ENCODE measurements at places on chromosomes 4 and X.

- DNase-seq = no peak
Measured at GRCh38 chrX:42708222-42708621, 69.7 kb downstream of the PPP1R2C start.

DNA sequence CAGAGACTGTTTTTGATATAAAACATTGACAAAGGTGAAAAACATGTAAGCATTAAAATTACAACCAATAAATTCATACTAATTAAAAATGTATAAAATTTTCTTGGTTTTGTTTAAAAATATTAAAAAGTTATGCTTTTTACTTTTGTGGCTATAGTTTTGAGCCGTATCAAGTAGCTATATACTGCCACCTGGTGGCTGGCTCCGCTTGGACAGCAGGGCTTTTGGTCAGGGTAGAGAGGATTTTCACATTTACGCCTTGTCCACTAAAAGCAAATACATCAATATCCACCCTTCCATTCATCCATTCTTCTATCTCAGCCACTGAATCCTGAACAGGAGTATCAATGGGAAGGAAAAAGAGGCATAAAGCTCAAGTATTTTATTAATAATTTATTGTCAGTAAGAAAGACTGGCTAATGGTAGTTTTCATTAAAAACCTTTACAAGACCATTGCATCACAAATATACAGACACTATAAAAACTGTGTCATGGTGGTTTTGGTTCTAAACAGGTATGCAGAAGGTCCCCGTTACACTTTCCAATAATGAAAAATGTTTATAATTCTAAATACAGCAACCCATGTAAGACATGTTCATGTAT is 32.1 kb upstream of the MTNR1A start:
- peak; percentile 24 for DNase-seq

GRCh38 chr4:100736641-100737451 is 219.0 kb upstream of the EMCN start:
- DNase-seq = no peak

DNA sequence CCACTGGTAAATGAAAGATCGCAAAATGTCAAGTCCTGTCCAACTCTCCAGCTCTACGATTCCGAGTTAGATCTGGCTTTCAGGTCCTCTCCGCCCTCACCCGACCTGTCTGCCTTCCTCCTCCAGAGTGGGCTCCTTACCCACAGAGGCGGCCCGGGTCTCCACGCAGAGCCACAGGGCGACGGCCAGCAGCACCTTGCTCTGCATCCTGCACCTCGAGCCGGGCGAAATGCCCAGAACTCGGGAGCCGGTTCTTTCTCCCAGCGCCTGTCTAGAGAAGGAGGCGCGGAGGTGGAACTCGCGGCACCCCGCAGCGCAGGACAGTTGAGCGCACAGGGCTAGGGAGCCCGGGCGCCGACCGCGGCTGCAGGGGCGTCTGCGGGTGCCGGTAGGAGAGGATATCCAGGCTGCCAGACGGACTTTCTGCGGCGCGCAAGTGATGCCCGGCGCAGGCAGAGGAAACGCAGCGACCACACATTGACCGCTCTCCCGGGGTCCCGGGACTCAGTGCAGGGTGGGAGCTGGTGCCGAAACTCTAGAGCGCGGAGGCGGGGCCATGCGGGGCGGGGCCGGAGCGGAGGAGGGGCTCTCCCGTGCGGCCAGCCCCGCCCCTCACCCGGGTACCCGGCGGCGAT is at the start of gene KDR:
KDR (minus strand) TSS at position 509 of the 635 bp plus-strand sequence; CDS start at position 207, 302 bp downstream.
- DNase-seq = no peak

GRCh38 chr4:105989485-105990242 is 94.4 kb downstream of the NPNT start:
- no peak for DNase-seq

DNA sequence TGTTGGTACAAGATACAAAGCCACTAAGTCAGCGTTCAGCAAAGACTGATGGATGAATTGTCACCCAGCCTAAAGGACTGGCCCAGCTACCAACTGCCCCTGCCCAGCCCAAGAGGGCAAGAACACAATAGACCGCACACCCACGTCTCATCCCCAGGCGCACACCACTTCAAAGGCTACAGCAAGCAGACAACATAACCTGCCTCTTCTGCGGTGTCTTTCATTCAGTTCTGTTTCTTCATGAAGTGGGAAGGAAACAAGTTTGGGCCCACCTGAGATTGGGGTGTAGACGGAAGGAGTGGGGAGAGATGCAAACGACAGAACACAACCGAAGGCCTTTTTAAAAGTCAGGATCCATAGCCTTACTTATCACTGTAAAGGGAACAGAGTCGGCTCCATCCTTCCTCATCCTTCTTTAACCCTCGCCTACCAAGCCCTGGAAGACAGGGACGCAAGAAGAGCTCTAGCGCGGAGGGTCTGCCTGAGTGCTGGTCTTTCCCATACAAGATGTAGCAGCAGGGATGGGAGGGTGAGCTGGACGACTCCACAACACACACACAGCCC is 691 bp downstream of the SCARB2 start:
- DNase-seq = no peak

DNA sequence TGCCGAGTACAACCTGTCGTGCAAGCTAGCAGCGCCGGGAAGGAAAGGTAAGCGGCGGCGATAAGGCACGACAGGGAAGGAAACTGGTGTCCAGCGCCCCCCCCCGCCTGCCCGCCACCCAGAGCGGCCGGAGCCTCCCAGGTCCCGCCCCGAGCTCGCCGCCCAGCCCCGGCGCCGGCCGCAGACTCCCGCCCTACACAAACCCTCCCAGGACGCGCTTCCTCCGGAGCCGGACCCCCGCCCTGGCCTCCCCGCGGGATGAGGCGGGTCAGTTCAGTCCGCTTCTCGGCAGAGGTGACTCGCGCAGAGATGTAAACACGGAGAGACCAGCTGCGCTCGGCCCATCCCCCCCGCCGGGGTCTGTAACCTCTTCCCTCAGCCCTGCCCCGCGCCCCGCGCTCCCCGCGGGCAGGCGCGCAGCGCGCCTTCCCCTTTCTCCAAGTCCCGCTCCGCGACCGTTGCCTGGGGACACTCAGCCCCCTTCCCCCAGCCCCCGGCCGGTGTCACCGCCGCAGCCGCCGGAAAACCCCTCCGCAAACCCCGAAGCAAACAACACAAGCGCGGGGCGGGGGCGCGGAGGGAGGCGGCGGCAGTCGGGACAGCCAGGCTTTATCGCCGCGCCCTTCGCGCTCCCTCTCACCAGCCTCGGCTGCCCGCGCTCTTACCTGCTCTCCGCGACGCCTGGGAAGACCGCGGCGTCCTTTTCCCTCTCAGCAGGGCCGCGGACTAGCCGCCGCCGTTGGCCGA is 543 bp downstream of the ELF2 start:
- DNase-seq = peak; percentile 36

DNA sequence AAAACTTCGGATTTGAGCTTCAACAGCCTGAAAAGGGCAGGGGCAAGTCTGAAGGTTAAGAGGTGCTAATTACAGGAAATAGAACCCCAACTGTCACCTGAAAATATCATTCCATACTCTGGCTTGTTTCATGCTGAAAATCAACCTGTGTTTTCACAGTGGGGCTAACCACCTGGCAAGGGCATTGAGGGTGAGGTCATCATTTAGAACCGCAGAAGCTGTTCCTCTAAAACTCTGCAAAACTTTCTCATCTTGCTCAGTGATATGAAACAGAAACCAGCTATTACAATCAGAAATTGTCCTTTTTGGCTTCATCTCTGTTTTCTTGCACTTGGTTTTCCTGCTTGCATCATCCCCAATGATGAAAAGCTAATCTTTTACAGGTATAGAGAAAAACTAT is 247.6 kb downstream of the DCLK2 start:
- no peak for DNase-seq

- DNase-seq = no peak
Measured at GRCh38 chr4:177455561-177455970, 13.3 kb upstream of the AGA start.

- no peak for DNase-seq
Measured at GRCh38 chrX:13357925-13358324, 38.1 kb upstream of the ATXN3L start.

GRCh38 chrX:150062292-150063137 is 124.2 kb upstream of the EOLA2 start:
- no peak for DNase-seq

DNA sequence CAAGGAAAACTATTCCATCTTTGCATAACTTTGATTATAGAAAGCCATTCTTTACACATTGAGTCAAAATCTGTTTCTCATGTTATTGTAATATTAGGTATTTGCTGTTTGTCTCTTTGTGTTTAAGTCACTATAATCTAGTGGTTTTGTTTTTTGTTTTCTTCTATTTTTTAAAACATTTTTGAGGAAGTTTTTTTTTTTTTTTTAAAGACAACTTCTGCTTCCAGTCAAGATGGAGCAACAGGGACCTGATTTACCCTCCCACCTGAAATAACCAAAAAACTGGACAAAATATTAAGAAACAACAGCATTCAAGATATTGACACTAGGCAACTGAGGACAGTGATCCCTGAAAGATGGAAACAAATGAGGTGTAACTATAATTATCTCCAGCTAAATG is 18.4 kb upstream of the NSUN7 start:
- DNase-seq = no peak

- DNase-seq = no peak
Measured at GRCh38 chrX:149881081-149881711, at the start of gene MAGEA8. MAGEA8 (plus strand) TSS chrX:149881183; CDS start chrX:149884273, 3,090 bp downstream.

GRCh38 chr4:84167093-84167492 is 332.0 kb downstream of the NKX6-1 start:
- no peak for DNase-seq

- no peak for DNase-seq
Measured at GRCh38 chrX:150348365-150348764, 14.8 kb upstream of the MAMLD1 start.

GRCh38 chr4:40733752-40734151 is 16.0 kb upstream of the NSUN7 start:
- no peak for DNase-seq

- no peak for DNase-seq
Measured at GRCh38 chrX:38887222-38887621, 86.0 kb downstream of the MID1IP1 start.

- no peak for DNase-seq
Measured at GRCh38 chr4:112509243-112510141, 6.5 kb downstream of the NEUROG2 start.

DNA sequence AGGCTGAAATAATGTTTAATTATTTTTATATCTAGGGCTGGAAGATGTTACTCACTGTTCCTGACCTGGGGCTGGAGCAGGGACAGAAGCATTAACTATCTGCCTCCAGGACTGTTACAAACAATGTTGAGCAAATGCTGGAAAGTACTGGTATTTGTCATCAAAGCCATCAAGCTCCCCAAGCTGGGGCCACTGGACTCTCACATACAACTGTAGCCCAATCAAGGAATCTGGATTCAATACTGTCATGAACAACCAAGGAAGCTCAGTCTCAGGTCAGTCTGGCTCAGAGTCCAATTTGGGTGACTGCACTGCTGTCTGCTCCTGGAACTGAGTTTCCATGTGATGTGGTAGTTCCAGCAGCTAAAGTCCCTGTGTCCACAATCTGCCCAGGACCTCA is 50.4 kb downstream of the APOO start:
- DNase-seq = no peak

DNA sequence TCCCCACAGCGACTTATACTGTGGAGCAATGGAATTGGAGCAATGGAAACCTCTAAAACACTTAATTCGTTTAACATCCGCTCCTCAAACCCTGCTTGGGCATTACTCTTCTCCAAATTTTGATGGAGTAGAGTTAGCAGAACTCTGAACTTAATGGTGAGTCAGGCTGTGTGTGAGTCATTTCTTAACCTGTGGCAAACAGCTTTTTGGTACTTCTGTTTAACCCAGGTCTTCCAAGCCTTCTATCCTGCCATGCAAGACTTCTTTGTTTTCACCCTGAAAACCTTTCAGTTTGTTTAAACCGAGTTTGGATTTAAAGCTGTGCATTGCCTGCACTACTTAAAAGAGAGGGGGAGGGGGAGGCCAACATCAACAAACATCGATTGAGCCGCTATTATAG is 3.6 kb upstream of the AMOT start:
- DNase-seq = no peak

- no peak for DNase-seq
Measured at GRCh38 chrX:132094164-132094563, 33.7 kb downstream of the FRMD7 start.

- no peak for DNase-seq
Measured at GRCh38 chr4:159224408-159224807, 121.5 kb downstream of the RAPGEF2 start.

- no peak for DNase-seq
Measured at GRCh38 chrX:21863241-21863640, 7.5 kb downstream of the YY2 start.

- DNase-seq = no peak
Measured at GRCh38 chrX:150610446-150610845, 42.0 kb downstream of the MTM1 start.

GRCh38 chr4:101155945-101156344 is 191.4 kb downstream of the PPP3CA start:
- no peak for DNase-seq

GRCh38 chrX:41421071-41421729 is 25.9 kb upstream of the NYX start:
- no peak for DNase-seq

GRCh38 chrX:2504706-2505332 is 4.0 kb upstream of the DHRSX start:
- no peak for DNase-seq

DNA sequence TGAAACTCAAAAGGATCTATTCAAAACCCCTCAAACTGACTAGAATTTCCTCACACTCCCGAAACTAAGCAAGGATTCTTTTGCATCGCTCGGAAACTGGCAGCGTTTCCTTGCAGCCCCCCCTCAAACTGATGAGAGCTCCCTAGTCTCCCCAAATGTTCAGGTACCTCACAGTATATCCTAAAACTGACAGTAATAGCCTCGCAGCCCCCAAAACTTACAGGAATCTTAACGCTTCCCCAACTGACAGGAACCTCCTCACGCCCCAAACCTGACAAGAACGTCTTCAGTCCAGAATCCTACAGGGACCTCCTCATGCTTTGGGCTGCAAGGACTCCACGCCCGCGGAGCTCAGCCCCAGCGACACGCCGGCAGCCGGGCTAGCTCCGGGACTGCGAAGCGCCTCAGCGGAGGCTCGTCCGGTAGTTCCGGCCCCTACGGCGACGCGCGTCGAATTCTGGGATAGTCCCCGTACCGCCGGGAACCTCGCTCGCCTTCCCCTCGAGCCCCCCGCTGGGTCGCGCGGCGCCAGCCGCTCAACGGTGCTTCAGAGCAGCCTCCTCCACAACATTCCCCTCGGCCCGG is 640 bp downstream of the PHF8 start:
- no peak for DNase-seq

GRCh38 chrX:101385795-101386541 is at the start of gene BTK:
BTK (minus strand) TSS chrX:101386191; CDS start chrX:101375284, 10,907 bp downstream.
- no peak for DNase-seq

DNA sequence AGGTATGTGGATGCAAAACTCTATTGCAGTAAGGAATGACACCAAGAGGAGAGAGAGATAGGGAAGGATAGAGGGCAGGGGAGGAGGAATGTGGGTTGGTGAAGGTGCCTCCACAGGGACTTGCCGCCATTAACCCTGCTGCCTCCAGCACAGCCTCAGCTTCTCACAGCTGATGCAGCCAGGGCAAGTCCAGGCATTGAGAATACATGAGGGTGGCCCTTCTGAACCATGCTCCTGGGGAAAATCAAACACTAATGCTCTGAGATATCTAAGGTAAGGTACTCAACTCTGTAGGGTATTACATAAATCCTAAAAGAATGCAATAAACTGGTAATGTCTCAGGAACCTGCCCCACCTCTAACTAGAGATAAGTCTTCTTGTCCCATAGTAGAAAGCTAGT is 28.7 kb downstream of the UGT2B7 start:
- DNase-seq = no peak
